ENCODE measurements at places on chromosomes 2 and 18.

DNA sequence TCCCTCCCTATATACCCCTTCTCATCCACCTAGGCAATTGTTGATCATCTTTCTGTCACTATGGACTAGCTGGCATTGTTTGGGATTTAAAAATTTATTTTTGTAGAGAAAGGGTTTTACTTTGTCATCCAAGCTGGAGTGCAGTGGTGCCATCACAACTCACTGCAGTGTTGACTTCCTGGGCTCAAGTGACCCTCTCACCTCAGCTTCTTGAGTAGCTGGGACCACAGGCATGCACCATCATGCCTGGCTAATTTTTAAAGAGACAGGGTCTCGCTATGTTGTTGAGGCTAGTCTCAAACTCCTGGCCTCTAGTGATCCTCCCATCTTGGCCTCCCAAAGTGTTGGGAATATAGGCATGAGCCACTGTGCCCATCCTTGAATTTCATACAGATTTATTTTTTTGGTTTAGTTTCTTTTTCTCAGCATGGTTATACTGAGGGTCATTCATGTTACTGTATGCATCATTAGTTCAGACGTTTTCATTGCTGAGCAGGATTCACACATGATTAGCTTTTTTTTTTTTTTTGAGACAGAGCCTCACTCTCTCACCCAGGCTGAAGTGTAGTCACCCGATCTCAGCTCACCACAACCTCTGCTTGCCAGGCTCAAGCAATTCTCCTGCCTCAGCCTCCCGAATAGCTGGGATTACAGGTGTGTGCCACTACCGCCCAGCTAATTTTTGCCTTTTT lies 8.6 kb upstream of the PCARE start:
- no peak for DNase-seq

DNA sequence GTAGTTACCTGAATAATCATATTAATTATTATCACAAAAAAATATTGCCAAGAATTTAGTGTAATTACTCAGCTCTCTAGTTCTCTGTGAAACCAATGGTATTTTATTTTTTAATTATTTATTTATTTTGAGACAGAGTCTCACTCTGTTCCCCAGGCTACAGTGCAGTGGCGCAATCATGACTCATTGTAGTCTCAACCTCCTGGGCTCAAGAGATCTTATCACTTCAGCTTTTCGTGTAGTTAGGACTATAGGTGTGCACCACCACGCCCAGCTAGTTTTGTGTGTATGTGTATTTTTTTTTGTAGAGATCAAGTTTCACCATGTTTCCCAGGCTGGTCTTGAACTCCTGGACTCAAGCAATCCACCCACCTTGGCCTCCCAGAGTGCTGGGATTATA lies 440.4 kb upstream of the CDH20 start:
- DNase-seq: no peak

- DNase-seq: no peak
Observed at GRCh38 chr2:21282515-21282898, 158.7 kb downstream of the TDRD15 start.

- no peak for DNase-seq
Observed at GRCh38 chr2:219706823-219707281, 79.4 kb downstream of the SLC4A3 start.

DNA sequence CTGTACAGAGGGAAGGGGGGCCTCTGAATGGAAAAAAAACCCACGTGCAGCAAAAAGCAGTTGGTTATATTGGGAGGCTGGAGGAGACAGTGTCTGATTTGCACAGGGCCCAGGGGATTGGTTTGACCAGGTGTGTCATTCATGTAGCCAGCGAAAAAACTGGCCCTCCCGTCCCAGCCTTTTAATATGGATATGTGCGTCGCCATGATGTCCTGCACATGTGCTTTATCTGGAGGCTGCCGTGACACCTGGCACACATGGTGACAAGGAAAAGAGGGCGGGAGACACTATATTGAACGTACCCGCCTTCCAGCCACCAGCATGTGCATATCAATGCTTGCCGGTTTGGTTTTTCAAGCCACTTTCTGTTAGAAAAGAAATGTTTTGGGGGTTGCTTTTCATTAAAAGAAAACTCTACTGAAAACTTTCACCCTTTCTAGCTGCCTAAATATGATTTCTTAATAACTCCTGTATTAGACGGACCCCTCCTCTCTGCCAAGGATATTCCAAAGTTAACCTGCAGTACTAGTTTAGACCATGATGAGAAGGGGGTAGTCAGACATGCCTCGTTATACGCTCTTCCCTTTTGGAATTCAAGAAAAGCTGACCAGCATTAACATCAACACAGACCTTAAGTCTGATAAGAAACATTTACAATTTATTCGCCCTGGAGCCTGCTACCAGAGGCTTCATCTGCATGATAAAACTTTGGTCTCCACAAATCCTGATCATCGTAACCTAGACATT lies 16.2 kb downstream of the SLC25A52 start:
- no peak for DNase-seq

- no peak for DNase-seq
Observed at GRCh38 chr2:73177645-73178255, 24.6 kb upstream of the NOTO start.

GRCh38 chr2:71608034-71608433 lies 154.7 kb downstream of the DYSF start:
- DNase-seq: no peak

DNA sequence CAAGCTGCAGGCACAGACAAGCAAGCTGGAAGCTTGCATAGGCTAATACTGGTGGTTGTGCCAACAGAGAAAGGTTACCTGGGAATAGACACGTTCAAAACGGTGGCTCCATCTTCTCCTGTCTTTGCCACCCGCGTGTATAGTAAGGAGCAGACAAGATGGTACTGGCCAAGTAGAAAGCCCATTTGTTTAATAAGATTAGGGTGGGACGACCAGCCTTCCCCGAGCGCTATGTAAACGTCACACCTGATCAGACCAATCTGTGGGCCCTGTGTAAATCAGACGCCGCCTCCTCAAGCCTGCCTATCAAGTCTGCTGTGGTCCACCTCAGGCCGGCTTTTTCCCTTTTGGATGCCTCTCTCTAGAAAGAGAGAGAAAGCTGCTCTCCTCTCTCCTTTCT lies 189.2 kb downstream of the LAMA1 start:
- DNase-seq: no peak

DNA sequence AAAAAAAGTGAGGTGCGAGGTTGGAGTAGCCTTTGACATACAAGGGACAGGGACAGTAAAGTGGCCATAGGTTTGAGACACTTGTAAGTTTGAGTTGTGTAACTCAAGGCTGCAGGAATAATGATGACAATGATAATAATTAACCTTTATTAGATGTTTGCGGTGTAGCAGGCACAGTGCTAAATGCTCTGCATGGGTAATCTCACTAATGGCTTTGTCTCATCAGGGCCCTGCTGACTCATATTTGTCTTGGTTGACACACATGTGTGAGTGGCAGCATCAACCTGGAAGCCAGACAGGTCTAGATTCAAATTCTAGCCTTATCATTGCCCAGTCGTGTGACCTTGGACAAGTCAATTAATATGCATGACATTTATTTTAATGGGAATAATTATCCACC lies 126.2 kb downstream of the FSHR start:
- no peak for DNase-seq

DNA sequence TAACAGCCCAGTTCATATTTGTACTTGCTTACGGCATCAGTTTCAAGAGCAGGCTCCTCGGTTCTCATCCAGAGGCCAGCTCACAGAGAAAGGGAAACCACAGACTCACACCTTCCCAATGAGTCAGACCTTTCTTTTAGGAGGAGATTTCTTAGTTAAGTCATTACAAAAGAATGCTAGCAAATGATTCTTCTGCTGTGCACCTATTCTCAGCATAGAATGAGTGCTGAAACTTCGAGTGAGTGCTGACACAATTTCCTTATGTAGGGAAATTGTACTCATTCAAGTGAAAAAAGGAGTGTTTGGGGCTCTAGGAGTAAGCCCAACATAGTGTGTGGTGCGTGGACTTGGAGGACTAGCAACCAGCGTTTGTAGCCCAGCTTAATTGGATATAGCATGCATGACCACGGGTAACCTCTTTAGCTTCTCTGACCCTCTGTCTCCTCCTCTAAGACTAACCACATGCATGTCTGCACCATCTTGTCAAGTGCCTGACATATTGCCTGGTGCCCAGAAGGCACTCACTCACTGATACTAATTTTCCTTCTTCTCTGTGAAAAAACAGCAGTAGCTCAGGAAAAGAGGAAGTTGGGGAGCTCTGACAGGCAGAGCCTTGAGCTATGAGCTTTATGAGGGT lies 87.0 kb downstream of the ALPK2 start:
- DNase-seq: no peak

DNA sequence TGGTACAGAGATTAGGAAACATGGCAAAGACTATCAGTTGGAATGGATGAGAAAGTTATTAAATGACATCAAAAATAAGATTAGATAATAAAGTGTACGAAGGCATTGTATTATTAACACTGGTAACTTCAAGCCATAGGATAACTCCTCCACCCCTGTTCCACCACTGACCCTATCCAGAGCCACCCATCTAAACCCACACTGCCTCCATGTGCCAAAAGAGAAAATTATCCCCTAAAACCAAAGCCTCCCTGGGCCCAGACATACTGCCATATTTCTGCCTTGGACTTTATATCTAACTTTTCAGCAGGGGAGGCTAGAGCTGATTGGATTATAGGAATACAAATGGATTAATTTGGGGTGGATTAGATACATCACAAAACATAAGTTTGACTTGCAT lies 443.7 kb downstream of the BCL11A start:
- DNase-seq: no peak

GRCh38 chr2:147649286-147649685 lies 195.5 kb upstream of the ACVR2A start:
- no peak for DNase-seq

- no peak for DNase-seq
Observed at GRCh38 chr2:146467425-146467824, 1377.4 kb upstream of the ACVR2A start.

- no peak for DNase-seq
Observed at GRCh38 chr2:43399515-43400264, 173.3 kb upstream of the ZFP36L2 start.

All from NCI-H1694 treated with DMSO at 0.1 percent for 48 hours (cell line).